Fibroblast of gingiva (primary cell): ENCODE measurements at places on chromosomes 13 and 19.
A peak's percentile ranks its signal among the peaks of the same experiment; 100 is the strongest.

GRCh38 chr13:86378628-86379027, 579.4 kb upstream of the SLITRK6 start:
- no peak for DNase-seq

- no peak for DNase-seq
These were observed 1538.2 kb downstream of the UQCRFS1 start for GRCh38 chr19:27674701-27675100.

GRCh38 chr13:66200555-66200954, 1029.6 kb downstream of the PCDH9 start:
- no peak for DNase-seq

DNA sequence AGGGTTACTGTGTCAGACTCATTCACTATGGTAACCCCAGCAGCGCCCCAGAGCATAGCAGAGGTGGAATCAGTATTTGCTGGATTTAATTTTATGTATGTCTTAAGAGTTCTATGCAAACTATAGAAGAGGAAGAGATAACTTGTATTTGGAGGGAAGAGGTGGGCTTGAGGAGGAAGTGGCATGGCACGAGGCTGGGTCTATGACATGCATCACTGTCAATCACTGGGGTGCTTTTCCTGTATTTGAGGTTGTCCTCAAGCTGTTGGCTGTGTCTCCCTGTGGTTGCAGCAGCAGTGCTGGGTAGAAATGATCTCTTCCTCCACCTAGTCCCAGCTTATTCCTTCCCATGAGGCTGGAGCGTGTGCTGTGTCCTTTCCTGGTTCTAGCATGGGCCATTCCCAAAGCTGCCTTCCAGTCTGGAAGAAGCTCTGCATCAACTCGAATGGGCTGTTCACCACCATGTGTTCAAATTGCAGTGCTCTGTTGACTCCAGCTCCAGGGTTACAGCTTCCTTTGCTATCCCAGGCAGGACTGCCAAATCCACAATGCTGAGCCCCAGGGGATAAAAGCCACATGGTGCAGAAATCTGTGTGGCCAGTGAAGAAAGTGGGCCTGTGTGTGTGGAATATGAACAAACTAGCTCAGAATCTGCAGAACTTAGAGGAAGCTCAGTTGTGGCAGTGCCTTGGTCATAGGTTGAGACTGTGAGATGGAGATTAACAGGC, 73.1 kb upstream of the MTIF3 start:
- DNase-seq: peak; percentile 30

- no peak for DNase-seq
These were observed 80.3 kb downstream of the RYR1 start for GRCh38 chr19:38513762-38514167.

GRCh38 chr19:49475191-49475917, 1.3 kb downstream of the FLT3LG start:
- no peak for DNase-seq

DNA sequence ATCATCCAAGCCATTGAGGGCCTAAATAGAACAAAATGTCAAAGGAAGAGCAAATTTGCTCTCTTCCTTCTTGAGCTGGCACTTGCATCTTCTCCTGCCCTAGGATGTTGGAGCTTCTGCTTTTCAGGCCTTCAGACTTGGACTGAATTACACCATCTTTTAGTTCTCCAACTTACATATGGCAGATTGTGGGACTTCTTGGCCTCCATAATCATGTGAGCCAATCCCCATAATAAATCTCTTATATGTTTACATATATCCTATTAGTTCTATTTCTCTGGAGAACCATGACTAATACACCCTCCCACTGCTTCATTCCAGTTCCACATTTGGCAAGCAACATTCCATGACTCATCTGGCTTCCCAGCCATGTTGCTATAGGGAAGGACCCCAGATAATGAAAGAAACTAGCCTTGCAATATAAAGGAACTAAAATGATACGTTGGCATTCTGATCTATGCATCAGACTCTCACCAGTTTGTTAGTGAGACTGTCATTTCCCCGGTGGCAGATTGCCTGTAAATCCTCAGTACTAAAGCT, 11.0 kb upstream of the ACOD1 start:
- DNase-seq: peak; percentile 93

DNA sequence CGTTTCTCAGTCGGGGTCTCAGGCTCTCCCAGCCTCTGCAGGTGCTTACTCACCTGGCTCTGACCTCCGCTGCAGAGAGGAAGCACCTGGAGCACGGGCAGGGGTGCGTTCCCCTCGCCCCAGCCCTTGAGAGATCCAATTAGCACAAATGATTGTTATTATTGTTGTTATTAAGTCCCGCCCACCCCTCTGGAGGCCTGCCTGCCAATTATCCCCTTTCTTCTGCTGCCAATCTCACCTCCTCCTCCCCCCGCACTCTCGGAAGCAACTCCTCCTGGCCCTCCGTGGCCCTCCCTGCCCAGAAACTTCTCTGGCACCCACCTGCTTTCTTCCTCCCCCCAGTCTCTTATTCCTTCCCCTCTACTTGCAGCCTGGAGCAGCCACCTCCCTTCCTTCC, 8.8 kb downstream of the ZNF787 start:
- no peak for DNase-seq
